ENCODE measurements at places on chromosomes 4 and X. TPM values are rescaled to one million over a fixed set of nuclear protein-coding genes. Genes with fewer than 3 reads are reported as not detected.
A peak's percentile ranks its signal among the peaks of the same experiment; 100 is the strongest.

Gene TBC1D19
- polyA plus RNA-seq: 0.19 TPM

- H3K4me3 ChIP-seq: no peak overlapping the region
- no peaks in the 10 kb centered on the region for H3K36me3 ChIP-seq
- no peak for DNase-seq
- no peak overlapping the region for H3K27ac ChIP-seq
- no peaks in the 10 kb centered on the region for H3K4me1 ChIP-seq
- no peaks in the 10 kb centered on the region for H3K27me3 ChIP-seq
Measured at GRCh38 chr4:89572224-89572858, 264.6 kb downstream of the SNCA start.

Gene KLHL13
- 0.10 TPM for polyA plus RNA-seq

GRCh38 chr4:3862640-3863420, 96.6 kb downstream of the ADRA2C start:
- no peak for DNase-seq
- no peak overlapping the region for H3K27ac ChIP-seq
- no peak overlapping the region for H3K4me3 ChIP-seq

DNA sequence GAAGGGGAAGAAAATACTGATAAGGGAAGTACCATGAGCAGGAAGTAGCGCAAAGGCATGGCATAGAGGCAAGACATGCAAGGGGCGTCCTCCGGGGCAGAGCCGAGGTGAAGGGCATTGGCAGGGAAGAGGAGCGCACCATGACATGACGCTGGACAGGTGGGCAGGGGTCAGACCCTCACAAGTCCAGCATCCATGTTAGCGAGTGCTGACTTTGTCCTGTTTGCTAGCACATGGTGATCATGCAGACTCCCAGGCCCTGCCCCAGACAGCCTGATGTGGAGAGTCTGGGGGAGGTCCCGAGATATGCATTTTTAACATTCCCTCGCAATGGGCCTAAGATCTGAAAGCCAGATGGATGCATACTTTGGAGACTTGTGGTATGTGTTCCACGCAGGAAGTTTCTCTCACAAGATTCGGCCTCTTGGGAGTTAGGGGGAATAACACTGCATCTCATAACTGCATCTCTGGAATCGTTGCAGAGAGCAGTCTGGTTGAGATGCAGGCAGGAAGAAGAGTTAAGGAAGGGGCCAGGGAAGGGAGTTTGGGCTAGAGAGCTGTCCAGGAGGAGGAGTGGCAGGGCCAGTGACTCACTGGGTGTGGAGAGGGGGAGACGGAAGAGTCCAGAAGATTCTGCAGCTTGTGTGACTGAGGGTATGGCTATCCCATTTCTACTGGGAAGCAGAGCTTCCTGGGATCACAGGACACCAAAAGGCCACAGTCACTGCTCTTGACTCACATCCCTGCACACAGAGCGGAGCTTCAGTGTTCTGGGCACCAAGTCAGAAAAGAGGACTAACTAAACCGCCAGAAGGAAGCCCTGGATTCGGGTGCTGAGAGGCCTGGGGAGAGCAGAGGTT, 59.7 kb downstream of the FAM184B start:
- no peaks in the 10 kb centered on the region for H3K27me3 ChIP-seq
- no peak overlapping the region for H3K27ac ChIP-seq
- H3K36me3 ChIP-seq: no peaks in the 10 kb centered on the region

DNA sequence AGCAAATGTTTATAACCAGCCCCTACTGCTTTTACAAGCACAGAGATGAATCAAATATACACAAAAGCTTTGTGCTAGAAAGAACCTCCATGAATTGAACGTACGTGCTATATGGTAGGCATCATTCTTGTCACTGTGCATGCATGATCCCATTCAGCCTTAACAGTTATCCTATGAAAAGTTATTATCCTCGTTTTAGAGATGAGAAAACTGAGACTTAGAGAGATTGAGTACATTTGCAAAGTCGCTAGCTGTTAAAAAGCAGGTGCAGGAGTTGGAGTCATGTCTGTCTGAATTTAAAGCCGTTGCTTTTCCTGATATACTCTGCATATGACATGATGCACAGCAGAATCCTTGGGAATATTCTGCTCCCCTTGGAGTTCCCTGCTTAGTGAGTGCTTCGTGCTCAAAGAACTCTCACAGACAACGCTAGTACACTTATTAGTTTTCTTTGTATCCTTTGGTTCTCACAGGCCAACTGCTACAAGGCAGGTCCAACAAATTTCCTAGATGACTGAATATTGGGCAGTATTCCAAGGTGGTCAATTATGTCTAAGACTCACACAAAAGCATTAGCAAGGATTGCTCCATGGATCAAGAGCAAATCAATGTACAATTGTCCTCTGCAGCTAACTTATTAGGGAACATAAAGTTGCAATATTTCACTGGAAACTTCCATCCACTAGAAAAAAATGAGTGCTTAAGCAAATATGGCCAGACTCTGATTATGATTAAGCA, 42.8 kb upstream of the TRIM2 start:
- H3K27me3 ChIP-seq: no peaks in the 10 kb centered on the region
- peaks cover 7% of the 10 kb centered on the region for H3K4me1 ChIP-seq
- H3K36me3 ChIP-seq: no peaks in the 10 kb centered on the region

DNA sequence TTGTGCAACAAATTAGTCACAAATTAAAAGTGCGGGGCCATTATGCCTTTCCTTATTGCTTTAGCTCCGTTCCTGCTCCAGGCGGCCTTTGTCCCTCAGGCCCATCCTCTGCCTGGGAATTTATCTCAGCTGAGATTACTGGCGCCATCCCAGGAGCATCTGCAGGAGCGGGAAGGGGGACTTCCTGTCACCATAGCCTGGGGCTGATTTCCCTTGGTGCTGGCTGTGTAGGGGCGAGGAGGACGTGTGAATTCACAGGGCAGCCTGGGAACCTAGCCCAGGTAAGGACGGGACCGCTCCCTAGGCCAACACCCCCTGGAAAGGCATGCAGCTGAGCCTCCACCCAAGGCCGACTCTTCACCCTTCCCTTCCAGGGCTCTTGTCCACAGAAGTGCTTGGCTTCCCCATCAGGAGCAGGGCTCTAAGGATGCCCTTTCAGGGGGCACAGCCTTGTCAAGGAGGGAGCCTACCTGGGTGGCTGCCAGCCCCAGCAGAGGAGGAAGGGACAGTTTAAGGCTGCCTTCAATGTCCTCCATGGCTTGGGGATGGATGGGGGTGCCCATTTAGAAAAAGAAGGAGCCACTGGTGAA, 72.6 kb upstream of the NKX1-1 start:
- H3K27ac ChIP-seq: no peak overlapping the region
- no peaks in the 10 kb centered on the region for H3K27me3 ChIP-seq
- no peak overlapping the region for H3K4me3 ChIP-seq
- no peaks in the 10 kb centered on the region for H3K4me1 ChIP-seq
- no peaks in the 10 kb centered on the region for H3K36me3 ChIP-seq

GRCh38 chr4:11469650-11470437, 41.1 kb upstream of the HS3ST1 start:
- H3K27ac ChIP-seq: no peak overlapping the region
- no peaks in the 10 kb centered on the region for H3K36me3 ChIP-seq
- no peak for DNase-seq
- H3K4me1 ChIP-seq: peaks cover 26% of the 10 kb centered on the region

DNA sequence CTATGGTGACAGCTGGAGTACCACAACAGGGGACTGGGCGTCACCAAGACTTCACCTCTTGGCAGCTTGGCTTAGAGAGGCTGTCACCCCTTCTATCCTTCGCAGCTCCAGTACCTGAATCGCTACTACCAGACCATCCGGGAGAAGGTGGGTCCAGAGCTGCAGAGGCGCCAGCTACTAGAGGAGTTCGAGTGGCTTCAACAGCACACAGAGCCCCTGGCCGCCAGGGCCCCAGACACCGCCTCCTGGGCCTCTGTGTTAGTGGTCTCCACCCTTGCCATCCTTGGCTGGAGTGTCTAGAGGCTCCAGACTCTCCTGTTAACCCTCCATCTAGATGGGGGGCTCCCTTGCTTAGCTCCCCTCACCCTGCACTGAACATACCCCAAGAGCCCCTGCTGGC, 11.6 kb upstream of the SASH3 start:
- peaks cover 36% of the 10 kb centered on the region for H3K4me1 ChIP-seq
- no peak for DNase-seq
- H3K27ac ChIP-seq: no peak overlapping the region
- no peak overlapping the region for H3K4me3 ChIP-seq

GRCh38 chr4:182754895-182755294, 162.3 kb downstream of the DCTD start:
- H3K27me3 ChIP-seq: no peaks in the 10 kb centered on the region
- DNase-seq: no peak
- H3K36me3 ChIP-seq: no peaks in the 10 kb centered on the region

Gene GAB1
- 3.1 TPM for polyA plus RNA-seq

- no peak overlapping the region for H3K27ac ChIP-seq
- no peaks in the 10 kb centered on the region for H3K36me3 ChIP-seq
- no peak for DNase-seq
- H3K4me3 ChIP-seq: no peak overlapping the region
- H3K27me3 ChIP-seq: no peaks in the 10 kb centered on the region
- H3K4me1 ChIP-seq: peaks cover 16% of the 10 kb centered on the region
Measured at GRCh38 chr4:8276358-8277240, 7.0 kb downstream of the HTRA3 start.

DNA sequence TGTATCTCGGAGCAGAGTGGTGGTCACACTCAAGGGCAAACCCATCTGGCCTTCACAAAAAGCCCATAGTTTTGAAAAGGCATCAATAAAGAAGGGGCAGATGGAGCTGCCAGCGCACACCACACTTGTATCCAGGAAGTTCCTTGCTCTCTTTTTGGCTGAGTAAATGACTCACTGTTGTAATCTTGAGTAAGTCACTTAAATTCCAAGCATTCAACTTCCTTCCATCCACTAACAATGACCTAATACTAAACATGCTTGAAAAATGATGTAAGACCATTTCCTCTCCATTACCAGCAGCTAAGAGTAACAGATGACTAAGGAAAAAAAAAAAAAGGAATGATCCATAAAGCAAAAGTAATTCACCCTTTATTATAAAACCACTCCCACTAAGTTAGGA, 32.4 kb upstream of the MYOZ2 start:
- H3K27ac ChIP-seq: peak overlapping the region; percentile 58
- no peak overlapping the region for H3K4me3 ChIP-seq
- H3K36me3 ChIP-seq: no peaks in the 10 kb centered on the region
- peaks cover 22% of the 10 kb centered on the region for H3K4me1 ChIP-seq
- no peaks in the 10 kb centered on the region for H3K27me3 ChIP-seq
- peak; percentile 78 for DNase-seq

Gene AKAP14
- polyA plus RNA-seq: not detected

- no peaks in the 10 kb centered on the region for H3K27me3 ChIP-seq
- H3K27ac ChIP-seq: no peak overlapping the region
- no peak overlapping the region for H3K4me3 ChIP-seq
- H3K4me1 ChIP-seq: no peaks in the 10 kb centered on the region
- no peaks in the 10 kb centered on the region for H3K36me3 ChIP-seq
- no peak for DNase-seq
Measured at GRCh38 chr4:32061916-32062315, 1341.7 kb downstream of the PCDH7 start.

- no peak overlapping the region for H3K4me3 ChIP-seq
- H3K27me3 ChIP-seq: peaks cover 11% of the 10 kb centered on the region
- no peak for DNase-seq
Measured at GRCh38 chr4:154503598-154503997, 12.0 kb upstream of the DCHS2 start.

- peak; percentile 83 for DNase-seq
- no peak overlapping the region for H3K4me3 ChIP-seq
- no peaks in the 10 kb centered on the region for H3K27me3 ChIP-seq
- H3K4me1 ChIP-seq: peaks cover 75% of the 10 kb centered on the region
Measured at GRCh38 chr4:6942238-6942800, 32.7 kb downstream of the TBC1D14 start.

- peaks cover under 1% of the 10 kb centered on the region for H3K4me1 ChIP-seq
- no peak overlapping the region for H3K4me3 ChIP-seq
- DNase-seq: no peak
- no peaks in the 10 kb centered on the region for H3K27me3 ChIP-seq
Measured at GRCh38 chrX:47664737-47665136, 5.8 kb upstream of the UXT start.

DNA sequence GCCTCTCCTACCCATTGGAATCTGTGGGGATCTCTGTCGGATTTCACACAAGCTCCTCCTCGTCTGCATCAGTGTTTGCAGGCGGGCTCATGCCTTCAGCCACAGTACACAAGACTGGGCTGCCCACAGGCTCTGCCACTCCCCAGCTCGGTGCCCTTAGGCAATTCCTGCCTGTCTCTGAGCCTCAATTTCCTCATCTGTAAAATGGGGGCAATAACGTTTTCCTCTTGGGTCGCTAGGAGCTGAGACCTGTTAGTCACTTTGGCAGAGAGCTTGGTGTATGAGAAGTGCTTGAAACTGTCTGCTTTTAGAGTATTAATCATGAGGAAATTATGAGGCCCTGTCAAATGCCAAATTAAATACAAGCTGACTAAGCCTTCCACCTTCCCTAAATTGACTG, 27.6 kb upstream of the MSX1 start:
- peaks cover 2% of the 10 kb centered on the region for H3K27me3 ChIP-seq
- no peak overlapping the region for H3K27ac ChIP-seq
- no peaks in the 10 kb centered on the region for H3K4me1 ChIP-seq
- H3K4me3 ChIP-seq: no peak overlapping the region

Gene PDLIM3
- polyA plus RNA-seq: not detected

Gene CXCL5
- polyA plus RNA-seq: not detected

DNA sequence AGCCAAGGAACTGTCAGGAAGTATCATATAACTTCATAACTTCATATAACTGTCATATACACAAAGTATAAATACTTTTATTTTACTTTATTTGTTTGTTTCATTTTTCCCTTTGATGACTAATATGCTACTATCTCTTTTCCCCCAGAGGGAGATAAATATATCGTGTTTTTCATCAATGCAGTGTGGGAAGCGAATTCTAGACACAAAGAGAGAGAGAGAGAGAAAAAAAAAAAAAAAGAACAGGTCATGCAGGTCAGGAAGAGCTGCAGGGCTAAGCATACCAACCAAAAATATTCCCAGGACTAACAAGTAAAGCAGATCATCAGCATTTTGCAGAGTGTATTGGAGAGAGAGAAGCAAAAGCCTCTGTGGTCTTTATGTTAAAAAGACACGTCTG, 1849.2 kb downstream of the STIM2 start:
- no peak overlapping the region for H3K27ac ChIP-seq
- no peaks in the 10 kb centered on the region for H3K4me1 ChIP-seq
- no peak for DNase-seq
- H3K4me3 ChIP-seq: no peak overlapping the region

DNA sequence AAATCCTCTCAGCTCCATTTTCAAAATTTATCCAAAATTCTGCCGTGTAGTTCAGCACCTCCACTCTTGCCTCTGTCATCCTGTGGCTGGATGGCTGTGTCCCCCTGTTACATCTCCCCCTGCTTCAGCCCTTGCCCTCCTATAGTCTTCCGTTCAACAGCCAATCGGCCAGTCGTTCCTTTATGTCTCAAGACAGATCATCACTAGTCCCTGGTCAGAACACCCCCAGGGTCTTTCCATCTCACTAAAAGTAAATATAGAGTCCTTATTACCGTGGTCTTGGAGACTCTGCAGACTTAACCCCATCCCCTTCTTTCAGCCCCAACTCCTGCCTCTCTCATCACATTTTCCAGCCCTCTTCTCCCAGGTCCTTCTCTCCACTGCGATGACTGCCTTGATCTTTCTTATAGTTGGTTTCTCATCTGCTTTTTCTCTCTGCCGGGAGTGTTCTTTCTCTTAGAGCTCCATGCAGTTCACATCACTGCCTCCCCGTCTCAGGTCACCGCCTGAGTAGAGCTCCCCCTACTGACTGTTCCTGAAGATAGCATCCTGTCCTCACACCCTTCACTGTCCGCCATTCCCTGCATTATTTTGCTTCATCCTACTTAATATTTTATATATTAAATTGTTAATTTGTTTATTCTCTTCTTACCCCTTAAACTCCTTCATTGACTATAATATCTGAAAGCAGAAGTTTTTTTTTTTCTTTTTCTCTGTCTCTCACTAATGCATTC, 736.9 kb upstream of the MAGEB2 start:
- H3K4me1 ChIP-seq: no peaks in the 10 kb centered on the region
- H3K36me3 ChIP-seq: no peaks in the 10 kb centered on the region
- H3K4me3 ChIP-seq: no peak overlapping the region
- no peaks in the 10 kb centered on the region for H3K27me3 ChIP-seq
- peak; percentile 1 for DNase-seq
- H3K27ac ChIP-seq: no peak overlapping the region
